ENCODE measurements at places on chromosomes 3 and 15. TPM values are rescaled to one million over a fixed set of nuclear protein-coding genes. Genes with fewer than 3 reads are reported as not detected.

GRCh38 chr15:33201491-33202231 is 7.1 kb upstream of the FMN1 start:
- peak; percentile 4 for DNase-seq

DNA sequence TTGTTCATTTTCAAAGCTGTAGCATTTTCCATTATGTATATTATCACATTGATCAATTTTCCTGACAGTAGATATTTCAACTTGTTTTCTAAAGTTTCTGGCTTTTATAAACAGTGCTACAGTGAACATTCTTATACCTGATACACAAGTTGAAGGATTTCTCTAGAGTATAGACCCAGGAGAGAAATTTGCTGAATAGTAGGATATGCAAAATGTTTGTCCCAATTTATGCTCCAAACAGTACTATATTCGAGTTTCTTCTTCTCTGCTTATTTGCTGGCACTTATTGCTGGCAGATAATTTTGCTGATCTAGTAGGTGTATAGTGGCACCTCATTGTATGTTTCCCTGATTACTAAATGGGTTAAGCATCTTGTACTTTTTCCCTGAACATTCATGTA is 117.2 kb upstream of the CHRM5 start:
- no peak for DNase-seq

DNA sequence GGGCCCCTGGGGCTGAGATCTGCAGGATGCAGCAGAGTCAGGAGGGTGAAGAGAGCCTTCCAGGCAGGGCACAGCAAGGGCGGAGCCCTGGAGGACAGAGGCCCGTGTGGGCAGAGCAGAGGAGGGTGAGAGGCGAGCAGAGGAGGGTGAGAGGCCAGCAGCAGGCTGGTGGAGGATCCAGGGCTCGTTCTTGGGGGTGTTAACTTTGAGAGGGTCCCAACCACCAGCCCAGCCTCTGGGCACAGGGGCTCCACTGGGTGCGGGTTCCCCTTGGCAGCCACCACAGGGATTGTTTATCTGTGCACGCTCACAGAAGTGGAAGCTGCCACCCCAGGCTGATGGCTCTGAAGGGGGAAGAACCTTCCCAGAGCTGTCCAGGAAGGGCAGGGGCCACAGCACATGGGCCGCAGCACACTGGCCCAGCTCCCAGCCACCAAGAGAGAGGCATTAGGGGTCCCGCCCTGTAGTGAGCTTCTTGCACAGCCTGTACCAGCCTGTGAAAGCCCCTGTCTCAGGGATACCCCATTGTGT is 9.3 kb upstream of the PLXND1 start:
- DNase-seq, result no peak

DNA sequence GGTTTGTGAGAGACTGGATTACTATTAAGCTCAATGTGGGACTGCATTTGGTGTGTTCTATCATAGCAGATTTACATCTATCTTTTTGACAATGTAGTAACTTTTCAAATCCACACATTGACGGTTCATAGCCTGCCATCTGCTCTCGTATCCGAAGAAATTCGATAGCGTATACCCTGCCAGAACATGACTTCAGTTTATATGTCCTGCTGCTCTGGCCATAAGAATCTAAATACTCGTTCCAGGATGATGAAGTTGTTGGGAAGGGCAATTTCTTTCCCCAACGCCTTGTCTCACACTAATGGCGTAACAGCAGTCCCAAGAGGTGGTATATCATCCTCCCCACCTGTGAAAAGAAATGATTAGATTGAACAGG is 180.0 kb downstream of the LSAMP start:
- no peak for DNase-seq

DNA sequence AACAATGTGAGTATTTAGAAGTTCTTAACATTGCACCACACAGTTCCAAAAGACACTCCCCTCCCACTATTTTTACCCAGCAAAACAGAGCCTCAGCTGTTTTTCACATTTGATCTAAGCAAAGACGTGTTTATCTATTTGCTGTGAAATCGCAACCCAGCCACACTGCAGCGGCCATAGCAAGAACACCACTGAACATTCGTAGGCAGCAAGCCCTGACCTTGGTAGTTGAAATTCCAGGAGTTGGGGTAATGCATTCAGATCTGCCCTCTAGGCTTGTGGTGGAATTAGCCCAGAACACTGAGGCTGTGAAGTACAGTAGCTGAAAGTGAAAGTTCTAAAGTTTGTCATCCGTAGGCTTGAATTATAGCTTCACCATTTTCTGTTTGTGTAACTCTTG is 17.1 kb upstream of the SLC24A5 start:
- DNase-seq, result no peak

- no peak for DNase-seq
Measured at GRCh38 chr3:144407335-144407734, 435.7 kb downstream of the DIPK2A start.

- no peak for DNase-seq
Measured at GRCh38 chr3:127462111-127462655, 128.3 kb downstream of the TPRA1 start.

DNA sequence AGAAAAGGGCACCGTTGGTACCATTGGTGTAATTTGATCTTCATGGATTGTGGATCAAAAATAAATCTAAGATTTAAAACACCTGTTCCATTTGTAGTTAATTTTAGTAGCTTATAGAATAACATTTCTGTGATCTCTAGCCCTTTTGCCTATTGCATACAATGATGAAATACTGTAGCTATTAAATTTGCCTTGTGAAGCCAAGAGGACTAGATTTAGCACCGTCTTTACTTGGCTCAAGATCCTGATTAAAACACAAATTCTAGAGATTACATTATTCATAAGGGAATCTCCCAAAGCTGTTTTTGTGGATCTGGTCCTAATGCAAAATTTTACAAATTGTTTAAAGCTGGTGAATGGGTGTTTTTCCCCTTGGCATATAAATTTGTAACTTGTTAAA is 8.2 kb downstream of the TBC1D23 start:
- no peak for DNase-seq

DNA sequence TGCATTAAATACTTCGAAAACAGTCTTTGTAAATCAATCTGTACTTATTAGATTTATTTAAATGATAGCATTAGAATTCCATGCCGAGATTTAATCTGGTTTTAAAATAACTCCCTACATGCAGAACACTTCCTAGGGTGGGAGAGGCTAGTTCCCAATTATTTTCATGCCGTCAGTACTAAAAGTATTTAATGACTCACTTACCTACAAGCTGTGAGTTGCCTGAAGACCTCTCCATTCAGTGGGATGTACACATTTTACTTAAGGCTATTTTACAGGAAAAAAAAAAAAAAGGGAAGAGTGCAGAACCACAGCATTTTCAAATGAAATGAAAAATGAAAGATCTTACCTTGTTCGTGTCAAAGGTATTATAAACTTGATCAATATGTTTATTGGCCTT is 469 bp downstream of the GUCA1C start:
- DNase-seq, result no peak

- DNase-seq, result no peak
Measured at GRCh38 chr3:139286825-139287224, 57.0 kb upstream of the MRPS22 start.

GRCh38 chr3:47399531-47400270 is 18.9 kb downstream of the PTPN23 start:
- no peak for DNase-seq

The PRSS50 gene
- total RNA-seq, result not detected

The PCLAF gene
- 0.96 TPM for total RNA-seq

The RGMA gene
- not detected for total RNA-seq

The LYZL4 gene
- not detected for total RNA-seq

The FOXB1 gene
- 0.13 TPM for total RNA-seq

All from T-cell (primary cell).